ENCODE measurements at places on chromosomes 12 and 14.

DNA sequence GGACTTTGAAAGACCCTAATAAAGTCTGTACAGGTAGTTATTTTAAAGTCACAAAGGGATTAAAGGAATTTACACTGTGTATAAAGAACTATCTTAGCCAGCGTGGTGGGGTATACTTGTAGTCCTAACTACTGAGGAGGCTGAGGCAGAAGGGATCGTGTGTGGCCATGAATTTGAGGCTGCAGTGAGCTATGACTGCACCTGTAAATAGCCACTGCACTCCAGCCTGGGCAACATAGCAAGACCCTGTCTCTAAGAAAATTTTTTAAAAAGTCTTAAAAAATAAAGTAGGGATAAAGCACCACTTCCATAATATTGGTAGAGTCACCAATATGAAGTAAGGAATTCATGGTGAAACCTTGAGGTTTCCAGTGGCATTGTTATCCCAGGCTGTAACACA is 18.1 kb downstream of the ACVR1B start:
- DNase-seq, result no peak

DNA sequence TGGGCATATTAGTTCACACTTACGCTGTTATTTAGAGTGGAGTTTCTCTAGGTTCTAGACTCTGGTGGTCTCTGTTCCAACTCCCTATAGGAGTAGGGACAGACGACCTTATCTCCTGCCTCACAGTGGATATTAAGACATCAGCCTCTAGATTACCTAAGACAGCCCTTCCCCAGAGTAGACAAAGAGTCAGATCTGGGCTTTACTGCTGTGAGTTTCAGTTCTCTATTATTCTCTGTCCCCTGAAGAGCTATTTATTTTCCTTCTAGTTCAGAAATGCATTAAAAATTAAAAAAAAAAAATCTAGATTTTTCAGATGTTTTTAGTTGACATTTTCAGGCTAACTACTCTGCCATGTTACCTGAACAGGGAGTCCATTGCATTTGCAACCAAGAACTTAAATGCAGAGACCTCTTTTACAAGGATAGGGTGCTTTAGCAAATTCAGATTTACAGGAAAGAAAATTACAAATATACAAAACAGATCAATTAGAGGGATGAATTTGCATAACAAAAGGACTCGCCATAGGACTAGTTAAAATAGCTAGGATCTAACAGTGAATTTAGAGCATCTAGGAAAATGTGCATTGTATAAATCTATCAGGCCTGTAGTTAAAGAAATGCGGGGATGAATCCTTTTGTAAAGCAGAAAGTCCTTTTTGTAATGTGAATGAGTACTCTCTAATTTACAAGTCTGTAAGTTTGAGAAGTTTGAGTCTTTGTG is 381.4 kb downstream of the APAF1 start:
- DNase-seq, result no peak

DNA sequence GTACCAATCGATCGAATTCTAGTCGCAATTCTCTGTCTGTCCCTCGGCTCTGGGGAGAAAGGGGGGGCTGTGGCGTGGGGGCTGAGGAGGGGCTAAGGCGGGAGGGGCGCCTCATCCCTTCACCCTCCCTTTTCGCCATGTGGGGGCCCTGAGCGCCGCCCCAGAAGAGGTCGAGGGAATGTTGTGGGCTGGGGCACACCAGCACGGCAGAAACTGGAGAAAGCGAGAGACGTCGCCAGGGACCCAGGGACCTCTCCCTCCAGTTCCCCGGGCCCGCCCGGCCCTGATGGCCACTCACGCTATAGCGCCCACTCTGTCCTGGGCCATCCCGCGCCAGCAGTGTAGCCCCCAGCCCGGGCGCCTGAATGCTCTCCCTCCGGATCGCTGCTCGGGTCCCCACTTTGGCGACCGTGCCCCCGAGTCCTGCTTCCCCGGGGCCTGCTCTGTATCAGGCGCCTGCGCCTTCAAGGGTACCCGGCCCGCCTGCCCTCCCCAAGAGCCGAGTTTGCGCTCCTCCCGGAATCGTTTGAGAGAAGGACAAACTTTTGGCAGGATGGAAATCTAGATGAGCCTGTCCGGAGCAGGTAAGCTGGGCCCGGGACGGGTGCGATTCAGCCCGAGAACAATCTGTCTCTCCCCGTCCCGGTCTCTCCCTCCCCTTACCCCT is 62.6 kb downstream of the SMUG1 start:
- DNase-seq, result no peak

DNA sequence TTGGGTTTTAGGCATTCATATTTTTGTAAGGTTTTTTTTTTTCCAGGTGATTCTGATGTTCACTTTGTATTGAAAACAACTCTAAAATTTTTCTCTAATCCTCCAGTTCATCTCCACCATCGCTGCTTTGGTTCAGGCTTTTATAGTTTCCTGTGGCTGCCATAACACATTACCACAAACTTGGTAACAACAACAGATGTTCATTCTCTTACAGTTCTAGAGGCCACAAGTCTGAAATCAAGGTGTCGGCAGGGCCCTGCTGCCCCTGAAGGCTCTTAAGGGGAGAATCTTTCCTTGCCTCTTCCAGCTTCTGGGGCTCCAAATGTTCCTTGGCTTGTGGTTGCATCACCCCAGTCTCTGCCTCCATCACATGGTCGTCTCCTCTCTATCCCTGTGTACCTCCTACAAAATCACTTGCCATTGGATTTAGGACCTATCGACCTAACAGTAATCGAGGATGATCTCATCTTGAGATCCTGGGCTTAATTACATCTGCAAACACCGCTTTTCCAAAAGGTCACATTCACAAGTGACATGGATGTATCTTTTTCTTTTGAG is 55.2 kb downstream of the PELI2 start:
- DNase-seq, result no peak

DNA sequence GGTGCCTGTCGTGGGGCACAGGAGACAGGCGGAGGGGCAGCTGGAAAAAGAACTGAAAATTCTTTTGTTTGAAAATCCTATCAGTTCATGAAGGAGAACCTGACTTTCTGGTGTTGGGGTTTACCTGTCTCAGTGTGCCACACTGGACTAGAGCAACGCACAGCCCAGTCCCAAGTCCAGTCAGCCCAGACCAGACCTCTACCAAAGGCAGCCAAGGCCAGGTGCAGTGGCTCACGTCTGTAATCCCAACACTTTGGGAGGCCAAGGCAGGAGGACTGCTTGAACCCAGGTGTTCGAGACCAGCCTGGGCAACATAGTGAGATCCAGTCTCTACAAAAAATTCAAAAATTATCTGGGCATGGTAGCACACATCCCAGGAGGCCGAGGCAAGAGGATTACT is 4.6 kb downstream of the CCDC85C start:
- no peak for DNase-seq

DNA sequence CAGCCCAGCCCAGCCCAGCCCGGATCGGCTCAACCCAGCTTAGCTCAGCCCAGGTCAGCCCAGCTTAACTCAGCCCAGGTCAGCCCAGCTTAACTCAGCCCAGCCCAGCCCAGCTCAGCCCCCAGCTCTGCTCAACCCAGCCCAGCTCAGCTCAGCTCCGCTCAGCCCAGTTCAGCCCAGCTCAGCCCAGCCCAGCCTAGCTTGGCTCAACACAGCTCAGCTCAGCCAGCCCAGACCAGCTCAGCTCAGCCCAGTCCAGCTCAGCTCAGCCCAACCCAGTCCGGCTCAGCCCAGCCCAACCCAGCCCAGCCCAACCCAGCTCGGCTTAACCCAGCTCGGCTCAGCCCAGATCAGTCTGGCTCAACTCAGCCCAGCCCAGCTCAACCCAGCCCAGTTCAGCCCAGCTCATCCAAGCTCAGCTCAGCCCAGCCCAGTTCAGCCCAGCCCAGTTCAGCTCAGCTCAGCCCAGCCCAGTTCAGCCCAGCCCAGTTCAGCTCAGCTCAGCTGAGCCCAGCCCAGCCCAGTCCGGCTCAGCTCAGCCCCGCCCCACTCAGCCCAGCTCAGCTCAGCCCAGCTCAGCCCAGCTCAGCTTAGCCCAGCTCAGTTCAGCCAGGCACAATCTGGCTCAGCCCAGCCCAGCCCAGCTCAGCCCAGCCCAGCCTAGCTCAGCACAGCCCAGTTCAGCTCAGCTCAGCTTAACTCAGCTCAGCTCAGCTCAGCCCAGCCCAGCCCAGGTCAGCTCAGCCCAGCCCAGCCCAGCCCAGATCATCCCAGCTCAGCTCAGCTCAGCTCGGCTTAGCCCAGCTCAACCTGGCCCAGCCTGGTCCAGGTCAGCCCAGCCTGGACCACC is 331.7 kb downstream of the TMEM121 start:
- DNase-seq, result no peak
